H1 (cell line): ENCODE measurements at places on chromosomes 7 and 10.

DNA sequence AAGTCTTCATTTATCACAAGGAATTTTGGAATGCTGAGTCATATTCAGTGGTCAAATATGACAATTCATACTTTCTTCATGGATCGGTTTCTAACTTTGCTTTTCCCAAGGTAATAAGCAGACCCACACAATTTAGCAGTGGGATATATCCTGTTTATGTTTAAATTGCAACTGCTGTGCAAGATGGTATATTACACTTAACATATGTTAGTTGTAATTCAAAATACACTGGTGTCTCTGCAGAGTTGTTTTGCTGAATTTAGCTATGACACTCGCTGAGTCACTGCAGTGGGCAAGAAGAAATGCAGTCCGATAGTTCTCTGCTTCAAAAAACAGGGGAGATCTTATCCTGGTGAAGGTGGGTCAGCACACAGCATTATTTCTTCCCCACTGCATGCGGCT, 194.8 kb upstream of the PTN start:
- no peak for DNase-seq

- DNase-seq: no peak
Observed at GRCh38 chr7:104264285-104264684, 56.5 kb upstream of the ORC5 start.

- DNase-seq: no peak
Observed at GRCh38 chr10:5943536-5943935, 33.8 kb downstream of the IL15RA start.

- no peak for DNase-seq
Observed at GRCh38 chr7:85464042-85464651, 277.3 kb upstream of the SEMA3D start.

- no peak for DNase-seq
Observed at GRCh38 chr10:79209831-79210230, 137.4 kb upstream of the PPIF start.

DNA sequence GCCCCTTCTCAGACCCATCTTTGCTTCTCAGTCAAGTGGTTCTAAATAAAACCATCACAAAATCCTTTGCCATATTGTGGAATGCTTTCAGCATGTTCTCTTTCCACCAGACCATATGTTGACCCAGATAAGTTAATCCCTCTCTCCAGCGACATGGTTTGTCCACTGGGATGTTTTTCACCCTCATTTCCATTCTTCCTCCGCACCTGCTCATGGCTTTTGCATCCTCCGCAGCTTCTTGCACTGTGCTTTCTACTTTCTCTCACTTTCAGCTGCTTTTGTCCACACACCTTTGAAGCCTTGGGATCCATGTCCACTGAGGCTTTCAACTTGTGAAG, 52.3 kb upstream of the WAC start:
- DNase-seq: no peak

DNA sequence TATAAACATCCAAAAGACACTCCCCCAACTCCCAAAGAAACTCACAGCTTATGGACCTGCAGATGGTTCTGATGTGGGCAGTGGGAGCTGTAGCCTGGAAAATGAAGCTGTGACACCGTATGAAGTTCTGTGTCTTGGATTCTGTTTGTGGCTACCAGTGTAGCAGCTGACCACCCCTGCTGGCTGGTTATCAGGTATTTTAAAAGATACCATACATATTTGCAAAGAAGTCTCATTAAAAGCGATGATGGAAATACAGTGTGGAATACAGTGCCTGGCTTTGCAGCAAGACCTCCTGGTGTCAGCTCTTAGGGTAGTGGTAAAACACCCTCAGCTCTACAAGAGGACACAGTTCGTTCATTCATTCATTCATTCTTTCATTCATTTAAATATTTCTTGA, 194.3 kb upstream of the PRKCQ start:
- DNase-seq: no peak

- no peak for DNase-seq
Observed at GRCh38 chr7:28573059-28573553, 160.8 kb downstream of the CREB5 start.

GRCh38 chr7:15752377-15752776, 65.9 kb upstream of the MEOX2 start:
- no peak for DNase-seq

- no peak for DNase-seq
Observed at GRCh38 chr7:3272691-3273141, 28.3 kb upstream of the SDK1 start.

DNA sequence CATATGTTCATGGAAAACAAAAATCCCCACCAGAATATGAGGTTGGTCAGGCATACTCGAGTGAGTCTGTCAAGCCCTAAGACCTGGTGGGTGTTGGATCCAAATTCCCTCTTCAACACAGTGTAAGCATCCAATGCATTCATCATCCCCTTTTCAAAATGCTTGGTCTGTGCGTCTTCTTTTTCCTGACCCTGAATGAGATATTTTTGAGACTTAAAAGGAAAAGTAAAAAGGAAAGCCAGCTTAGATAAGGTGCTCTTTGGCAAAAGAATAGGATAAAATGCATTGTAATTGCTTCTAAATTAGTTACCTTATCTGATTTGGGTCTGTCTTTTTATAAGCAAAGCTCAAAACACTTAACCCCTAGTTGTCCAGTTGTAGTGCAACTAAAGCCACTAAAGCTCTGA, 331.5 kb downstream of the PTEN start:
- no peak for DNase-seq

DNA sequence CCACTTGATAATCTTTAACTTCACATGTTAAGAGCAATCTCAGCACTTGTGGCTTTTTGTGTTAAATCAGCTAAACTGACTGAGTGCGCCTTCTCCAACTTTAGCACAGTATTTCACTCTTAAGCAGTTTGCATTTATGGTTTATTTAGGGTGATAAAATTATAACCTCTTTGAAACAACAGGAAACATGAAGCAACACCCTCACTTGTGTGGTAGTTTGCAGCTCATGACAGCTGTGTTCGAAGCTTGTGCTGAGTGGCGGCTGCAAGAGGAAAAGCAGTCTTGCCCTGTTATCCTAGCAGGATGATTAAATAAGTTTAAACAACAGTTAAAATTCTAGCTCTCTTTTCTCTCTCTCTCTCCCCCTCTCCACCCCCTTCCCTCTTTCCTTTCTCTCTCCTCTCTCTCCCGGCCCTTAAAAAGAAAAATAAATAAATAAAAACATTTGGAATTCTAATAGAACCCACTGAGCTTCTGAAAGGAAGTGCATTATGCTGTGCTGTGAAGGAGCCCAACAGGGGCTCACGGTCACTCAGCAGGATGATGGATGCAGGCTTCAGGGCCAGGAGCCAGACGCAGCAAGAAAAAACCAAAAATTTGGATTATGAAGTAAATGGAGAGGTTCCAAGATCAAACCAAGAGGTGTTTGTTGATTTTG, 25.2 kb downstream of the OGDH start:
- DNase-seq: no peak

- no peak for DNase-seq
Observed at GRCh38 chr7:42338916-42339540, 102.0 kb upstream of the GLI3 start.

GRCh38 chr7:127666602-127667001, 14.6 kb downstream of the SND1 start:
- no peak for DNase-seq

GRCh38 chr10:61448091-61448490, 5.1 kb downstream of the TMEM26 start:
- DNase-seq: no peak

DNA sequence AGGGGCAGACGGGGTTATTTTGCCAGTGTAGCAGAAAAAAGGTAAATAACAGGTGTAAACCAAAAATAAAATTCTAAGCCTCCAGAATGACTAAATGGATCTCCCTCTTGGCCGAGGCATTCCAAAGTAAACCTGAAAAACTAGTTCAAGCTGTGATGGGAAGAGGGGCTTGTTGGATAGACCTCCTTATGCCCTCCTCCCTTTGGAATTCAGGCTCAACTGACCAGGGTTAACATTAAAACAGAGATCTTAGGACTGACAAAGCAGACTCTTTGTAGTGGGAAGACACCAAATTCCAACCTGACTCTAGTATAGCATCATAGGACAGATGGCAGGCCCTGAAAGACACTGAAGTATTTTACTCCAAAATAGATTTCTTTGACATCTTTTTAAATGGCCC, 113.8 kb upstream of the ITGB1 start:
- peak; percentile 27 for DNase-seq

DNA sequence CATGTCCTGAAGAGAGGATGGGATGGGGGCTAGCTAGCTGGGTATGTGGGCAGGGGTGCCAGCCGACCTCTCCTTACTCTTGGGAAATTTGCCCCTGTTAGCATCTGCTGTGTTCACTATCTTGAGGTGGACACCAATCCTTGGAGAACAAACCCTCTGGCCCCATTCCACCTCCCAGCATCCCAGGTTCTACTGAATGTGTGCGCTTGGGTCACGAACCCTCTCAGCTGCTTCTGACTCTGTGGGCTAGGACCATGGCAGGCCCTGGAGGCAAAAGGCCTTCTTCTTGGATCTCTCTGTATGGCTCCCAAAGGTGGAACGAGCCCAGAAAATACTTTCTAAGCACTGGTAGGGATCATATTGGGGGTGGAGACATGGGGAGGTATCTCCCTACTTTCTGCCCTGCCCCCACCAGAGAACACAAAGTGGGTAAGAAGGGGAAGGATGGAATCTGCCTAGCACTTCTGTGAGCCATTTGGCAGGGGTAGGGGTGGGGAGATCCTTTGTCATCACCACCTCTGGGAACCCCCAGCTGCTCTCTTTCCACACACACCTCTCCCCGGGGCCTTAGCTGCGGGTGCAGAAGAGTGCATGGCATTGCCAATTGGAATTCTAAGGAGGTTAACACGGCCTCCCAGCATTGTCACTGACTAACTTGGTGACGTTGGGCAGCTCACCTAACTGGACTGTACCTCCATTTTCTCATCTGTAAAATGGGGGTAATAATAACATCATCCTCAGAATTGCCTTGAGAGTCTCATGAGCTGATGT, 7.7 kb downstream of the UNC5B start:
- no peak for DNase-seq

DNA sequence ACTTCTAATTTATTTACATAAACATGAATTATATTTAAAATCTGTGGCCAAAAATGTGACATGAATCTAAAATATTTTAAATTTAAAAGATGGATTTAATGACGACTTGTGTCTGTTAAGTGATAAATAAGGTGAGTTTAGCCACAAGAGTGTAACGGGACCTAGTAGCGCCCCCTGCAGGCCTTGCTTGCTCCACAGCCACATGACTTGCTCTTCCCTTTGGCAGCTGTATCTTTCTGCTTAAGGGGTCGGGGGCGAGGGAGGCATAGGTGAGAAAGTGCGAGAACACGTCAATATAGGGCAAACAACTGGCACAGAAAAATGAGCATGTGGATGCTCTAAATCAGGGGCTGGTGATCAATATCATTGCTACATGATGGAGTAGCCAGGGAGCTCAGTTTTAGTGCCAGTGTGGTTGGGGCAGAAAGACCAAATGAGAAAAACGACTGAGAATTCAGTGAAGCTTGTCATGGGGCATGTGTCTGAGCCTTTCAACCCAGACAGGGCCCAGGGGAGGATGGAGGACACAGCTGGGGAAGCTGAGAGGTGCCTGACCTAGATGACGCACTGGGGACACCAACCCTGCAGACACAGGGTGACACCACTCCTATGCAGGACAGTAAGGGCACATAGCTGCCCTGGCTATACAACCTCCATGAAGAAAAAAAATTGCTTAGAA, 49.8 kb downstream of the PAXIP1 start:
- peak; percentile 90 for DNase-seq

GRCh38 chr7:50474382-50475160, 24.4 kb upstream of the FIGNL1 start:
- DNase-seq: no peak

DNA sequence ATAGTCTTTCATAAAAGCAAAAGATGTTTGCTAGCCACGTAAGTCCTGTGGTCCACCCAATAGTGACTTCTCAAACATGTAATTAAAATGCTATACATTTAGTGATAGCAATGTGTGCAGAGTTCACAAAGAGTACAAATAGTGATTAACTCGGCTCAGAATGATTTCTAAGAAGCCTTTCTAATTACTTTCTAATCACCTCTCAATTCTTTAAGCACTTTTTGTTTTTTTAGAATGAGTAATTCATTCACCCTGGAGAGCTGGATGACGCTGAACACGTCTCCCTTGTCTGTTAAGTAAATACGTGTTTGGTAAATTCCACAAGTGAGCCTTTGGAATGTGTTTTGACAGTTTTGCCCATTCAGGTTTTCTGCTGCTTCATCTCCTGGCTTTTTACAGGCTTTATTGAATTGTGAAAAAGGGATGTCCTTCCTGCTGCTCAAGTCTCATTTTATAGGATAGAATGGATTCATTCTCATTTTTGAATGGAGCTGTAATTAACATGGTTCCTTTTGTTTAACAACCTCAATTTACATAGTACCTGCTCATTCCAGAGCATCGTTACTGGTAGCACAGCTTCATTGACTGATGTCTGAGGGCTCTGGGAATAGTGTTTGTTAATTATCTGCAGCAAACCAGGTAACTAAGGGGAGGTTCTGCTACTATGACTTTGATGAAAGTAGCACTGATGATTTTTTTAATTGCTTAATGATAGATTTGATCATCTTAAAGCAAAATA, 212.1 kb downstream of the VTI1A start:
- DNase-seq: no peak

DNA sequence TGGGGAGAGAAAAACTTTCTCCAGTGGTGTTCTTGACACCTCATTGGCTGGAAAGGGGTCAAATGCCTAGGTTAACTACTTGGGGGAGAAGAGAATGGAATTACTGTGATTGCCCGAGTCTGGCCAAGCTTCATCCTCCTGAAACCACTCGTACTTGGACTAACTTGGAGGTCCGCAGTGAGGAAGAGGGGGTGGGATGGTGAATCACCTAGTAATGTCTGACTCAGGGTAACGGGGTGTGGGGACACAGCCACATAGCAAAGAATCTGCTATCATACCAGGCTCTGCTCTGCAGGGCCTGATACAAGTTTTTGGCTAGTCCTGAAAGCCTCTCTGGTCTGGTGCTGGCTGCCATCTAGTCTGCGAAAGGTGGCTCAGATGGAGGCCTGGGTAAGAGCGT, 190.9 kb downstream of the RPS24 start:
- no peak for DNase-seq

DNA sequence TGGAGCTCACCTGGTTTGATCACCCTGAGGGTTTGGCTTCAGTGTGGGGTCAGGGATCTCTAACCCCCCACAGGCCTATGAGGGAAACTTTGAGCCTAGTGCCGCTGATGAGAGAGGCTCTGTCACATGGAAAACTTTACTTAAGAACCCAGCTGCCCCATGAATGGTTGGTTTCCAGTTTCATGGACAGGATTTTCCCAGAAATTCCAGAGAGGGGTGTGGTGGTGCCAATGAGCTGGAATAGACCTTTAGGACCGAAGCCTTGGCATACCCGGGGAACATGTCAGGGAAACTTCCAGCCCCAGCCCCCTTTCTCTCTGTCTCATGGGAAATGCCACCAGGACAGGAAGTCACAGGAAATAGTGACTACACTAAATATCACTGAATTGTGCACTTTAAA, 36.9 kb downstream of the AKR1B1 start:
- DNase-seq: no peak

GRCh38 chr10:78529262-78529661, 495.6 kb downstream of the RPS24 start:
- no peak for DNase-seq
